Esophagus muscularis mucosa (tissue), 4 donors: ENCODE measurements at places on chromosomes 12 and 14. TPM values are rescaled to one million over a fixed set of nuclear protein-coding genes. Genes with fewer than 3 reads are reported as not detected.

The PTPRR gene
- total RNA-seq = 0.84 TPM

DNA sequence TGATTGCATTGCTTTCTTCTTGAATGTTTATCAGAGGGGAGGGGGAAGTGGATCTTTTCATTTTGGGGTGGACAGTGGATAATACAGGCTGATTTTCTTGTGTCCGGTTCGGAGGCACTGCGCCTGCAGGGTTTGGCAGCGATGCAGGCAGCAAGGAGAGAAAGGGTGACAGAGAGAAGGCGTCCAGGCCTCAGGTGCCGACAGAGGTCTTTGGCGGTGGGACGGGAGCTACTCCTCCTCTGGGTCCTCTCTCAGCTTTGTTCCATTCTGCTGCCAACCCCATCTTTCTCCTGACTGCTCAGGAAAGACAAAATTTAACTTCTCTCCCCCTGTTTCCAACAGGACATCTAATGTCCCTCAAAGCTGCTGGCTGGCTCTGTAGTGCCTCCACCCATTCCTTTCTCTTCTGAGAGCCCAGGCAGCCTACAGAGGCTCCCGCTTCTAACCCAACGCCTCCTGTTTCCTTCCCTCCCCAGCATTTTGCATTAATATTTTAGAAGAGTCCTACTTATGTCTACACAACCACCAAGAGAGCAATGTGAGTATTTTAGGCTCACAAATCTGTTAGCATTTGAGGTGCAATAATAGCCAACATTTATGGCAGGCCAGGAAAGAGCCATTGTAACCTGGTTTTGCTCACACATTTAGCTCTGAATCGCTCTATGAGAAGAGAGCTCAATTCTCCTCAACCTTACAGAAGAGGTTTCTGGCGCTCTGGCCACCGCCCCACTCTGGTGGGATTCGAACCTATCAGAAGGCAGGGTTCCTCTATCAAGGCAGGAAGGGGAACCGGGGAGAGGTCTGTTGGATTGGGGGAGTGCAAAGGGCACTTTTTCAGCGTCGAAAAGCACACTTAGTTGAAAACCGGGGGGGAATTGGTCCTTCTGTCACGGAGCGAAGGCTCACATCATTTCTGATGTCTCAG, 7.1 kb upstream of the TBX5 start:
- no peak for DNase-seq

GRCh38 chr12:102957339-102958050, at the start of gene ASCL1:
Gene ASCL1, plus strand, starts transcription at chr12:102957674. Its CDS starts 571 bp downstream, at chr12:102958245.
- no peak for DNase-seq

GRCh38 chr12:129101404-129101803, 248.1 kb downstream of the GLT1D1 start:
- no peak for DNase-seq

The RBP5 gene
- total RNA-seq = 0.46 TPM

GRCh38 chr12:110304061-110304551, 23.1 kb downstream of the ATP2A2 start:
- DNase-seq = no peak

- no peak for DNase-seq
Measured at GRCh38 chr12:96578526-96579125, 89.2 kb downstream of the CFAP54 start.

The DHRS7 gene
- total RNA-seq = 52.0 TPM

The CMA1 gene
- total RNA-seq = 2.6 TPM

The CFAP54 gene
- 3.0 TPM for total RNA-seq

The KRT2 gene
- total RNA-seq = not detected

GRCh38 chr12:46522071-46522470, 149.5 kb upstream of the SLC38A2 start:
- DNase-seq = no peak

The GLT8D2 gene
- 13.6 TPM for total RNA-seq

GRCh38 chr12:50569876-50570275, 65.1 kb downstream of the DIP2B start:
- DNase-seq = no peak

The NRIP2 gene
- total RNA-seq = 4.0 TPM

The TCHP gene
- 22.6 TPM for total RNA-seq

The OTOGL gene
- total RNA-seq = 0.83 TPM

The PRKD1 gene
- total RNA-seq = 15.2 TPM

DNA sequence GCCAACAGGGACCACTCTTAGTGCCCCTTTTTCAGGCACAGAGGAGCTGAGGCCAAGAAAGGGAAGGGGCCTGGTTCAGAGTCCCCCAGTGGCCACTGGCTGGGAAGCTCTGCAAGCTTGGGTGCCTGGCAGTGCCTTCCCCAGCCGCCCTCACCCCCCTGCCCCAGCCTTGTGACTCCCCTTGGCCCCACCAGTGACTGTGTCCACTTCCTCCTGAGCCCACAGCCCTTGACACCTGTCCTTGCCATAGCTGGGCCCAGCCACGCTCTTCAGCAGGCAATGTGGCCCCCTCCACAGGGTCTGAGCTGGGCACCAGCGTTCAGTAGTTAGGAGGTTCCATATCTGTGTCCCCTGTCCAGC, 19.0 kb upstream of the C14orf180 start:
- DNase-seq = no peak

- no peak for DNase-seq
Measured at GRCh38 chr14:85252011-85252410, 277.9 kb upstream of the FLRT2 start.

GRCh38 chr12:82325540-82326336, 32.4 kb downstream of the CCDC59 start:
- no peak for DNase-seq

The SERPINA5 gene
- total RNA-seq = 2.1 TPM
